NCI-H187 treated with DMSO at 0.1 percent for 48 hours (cell line): ENCODE measurements at places on chromosomes 3 and 15.

GRCh38 chr3:144358191-144358590 is 386.6 kb downstream of the DIPK2A start:
- no peak for DNase-seq

DNA sequence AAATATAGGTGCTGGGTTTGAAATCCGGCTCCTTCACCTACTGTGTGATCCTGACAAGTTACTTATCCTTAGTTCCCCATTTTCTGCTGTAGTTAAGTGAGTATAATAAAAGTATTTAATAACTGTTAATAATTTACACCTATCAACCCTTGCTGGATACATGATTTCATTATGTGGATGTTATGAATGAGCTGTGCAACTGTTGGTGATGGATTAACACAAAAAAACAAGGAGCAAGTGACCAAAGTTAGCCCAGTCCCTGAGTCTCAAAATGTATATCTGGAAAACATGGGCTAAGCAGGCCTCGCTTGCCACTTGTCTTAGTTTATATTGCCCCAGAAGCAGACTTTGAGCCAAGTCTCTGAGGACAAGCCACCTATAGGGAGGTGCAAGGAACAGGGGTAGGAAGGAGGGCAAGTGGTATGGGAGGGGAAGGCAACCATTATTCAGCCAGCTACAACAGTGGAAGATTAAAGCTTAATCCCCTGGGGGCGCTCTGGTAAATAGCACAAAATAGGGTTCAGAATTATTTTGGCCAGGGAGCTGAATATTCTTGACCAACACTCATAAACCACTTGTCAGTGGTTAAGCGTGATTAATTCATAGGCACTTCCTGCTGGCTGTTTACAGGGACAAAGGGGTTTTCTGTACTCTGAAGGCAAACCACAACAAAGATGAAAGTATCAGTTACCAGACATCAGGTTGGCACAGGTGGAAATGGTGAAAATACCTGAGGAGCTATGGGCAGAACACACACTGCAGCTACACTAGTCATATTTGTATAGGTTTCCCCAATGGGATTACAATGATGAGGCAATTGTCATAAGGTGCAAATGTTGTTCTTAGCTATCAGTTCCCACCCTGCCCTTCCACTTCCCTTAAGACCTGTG is 76.2 kb downstream of the TRIM42 start:
- no peak for DNase-seq

- no peak for DNase-seq
These were observed 72.7 kb upstream of the TPRG1 start for GRCh38 chr3:189099031-189099471.

- no peak for DNase-seq
These were observed 146.5 kb downstream of the EBLN2 start for GRCh38 chr3:73207946-73208440.

GRCh38 chr3:183688874-183689273 is 8.7 kb upstream of the YEATS2 start:
- no peak for DNase-seq

- no peak for DNase-seq
These were observed 238.0 kb downstream of the SHOX2 start for GRCh38 chr3:157868196-157868595.

DNA sequence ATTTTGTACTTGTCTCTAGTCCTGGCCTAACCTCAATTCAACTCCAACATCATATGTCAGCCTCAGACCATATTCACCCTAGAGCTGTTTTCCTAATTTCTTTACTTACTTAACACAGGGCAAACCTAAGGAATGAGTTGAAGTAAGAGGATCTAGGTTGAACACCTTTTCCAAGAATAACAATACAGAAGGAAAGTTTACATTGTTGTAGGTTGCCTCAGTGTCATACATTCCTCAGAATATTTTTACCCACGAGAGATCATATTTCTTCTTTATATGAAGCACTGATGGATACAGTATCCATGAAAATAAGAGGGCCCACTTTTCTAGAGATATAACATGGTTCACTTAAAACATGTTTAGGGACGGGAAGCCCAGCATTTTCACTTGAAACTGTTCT is 369.5 kb downstream of the CNTN6 start:
- DNase-seq = no peak
